CD4-positive, alpha-beta T cell treated with Interleukin-4 for 1 hour (primary cell): ENCODE measurements at places on chromosomes 13 and 19.

GRCh38 chr19:39814595-39814994 is 19.4 kb downstream of the DYRK1B start:
- DNase-seq: no peak

GRCh38 chr13:97214921-97215320 is 7.2 kb upstream of the MBNL2 start:
- DNase-seq: no peak

GRCh38 chr13:29547153-29547552 is 48.3 kb downstream of the SLC7A1 start:
- DNase-seq: no peak

DNA sequence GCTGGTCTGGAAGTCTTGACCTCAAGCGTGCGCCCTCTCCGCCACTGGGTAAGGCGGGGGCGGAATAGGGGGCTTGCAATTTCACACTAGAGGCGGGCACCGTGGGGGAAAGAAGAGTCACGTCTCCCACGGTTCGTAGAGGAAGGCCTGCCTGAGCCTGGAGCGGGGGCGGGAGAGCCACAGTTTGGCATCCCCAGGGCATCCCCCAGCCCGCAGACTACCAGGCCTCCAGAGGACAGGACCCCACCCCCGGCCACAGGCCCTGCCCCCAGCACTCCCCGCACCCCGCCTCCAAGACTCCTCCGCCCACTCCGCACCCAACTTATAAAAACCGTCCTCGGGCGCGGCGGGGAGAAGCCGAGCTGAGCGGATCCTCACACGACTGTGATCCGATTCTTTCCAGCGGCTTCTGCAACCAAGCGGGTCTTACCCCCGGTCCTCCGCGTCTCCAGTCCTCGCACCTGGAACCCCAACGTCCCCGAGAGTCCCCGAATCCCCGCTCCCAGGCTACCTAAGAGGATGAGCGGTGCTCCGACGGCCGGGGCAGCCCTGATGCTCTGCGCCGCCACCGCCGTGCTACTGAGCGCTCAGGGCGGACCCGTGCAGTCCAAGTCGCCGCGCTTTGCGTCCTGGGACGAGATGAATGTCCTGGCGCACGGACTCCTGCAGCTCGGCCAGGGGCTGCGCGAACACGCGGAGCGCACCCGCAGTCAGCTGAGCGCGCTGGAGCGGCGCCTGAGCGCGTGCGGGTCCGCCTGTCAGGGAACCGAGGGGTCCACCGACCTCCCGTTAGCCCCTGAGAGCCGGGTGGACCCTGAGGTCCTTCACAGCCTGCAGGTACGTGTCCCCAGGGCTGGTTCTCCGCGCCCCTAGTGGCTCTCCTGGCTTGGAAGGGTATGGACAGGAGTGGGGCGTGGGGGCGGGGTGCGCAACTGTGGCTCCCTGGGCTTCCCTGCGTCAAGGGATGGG is at the start of gene ANGPTL4:
Gene ANGPTL4, plus strand, starts transcription at position 353 of the 969 bp plus-strand sequence. Its CDS starts 167 bp downstream, at position 520.
- no peak for DNase-seq

GRCh38 chr13:20114066-20114610 is 46.7 kb downstream of the GJA3 start:
- no peak for DNase-seq
